Naive thymus-derived CD8-positive, alpha-beta T cell (primary cell): ENCODE measurements at places on chromosomes 11 and 22.

GRCh38 chr22:37803195-37803638, 4.5 kb upstream of the GCAT start:
- DNase-seq = no peak

GRCh38 chr11:94310191-94310875, 6.0 kb downstream of the IZUMO1R start:
- DNase-seq = no peak

DNA sequence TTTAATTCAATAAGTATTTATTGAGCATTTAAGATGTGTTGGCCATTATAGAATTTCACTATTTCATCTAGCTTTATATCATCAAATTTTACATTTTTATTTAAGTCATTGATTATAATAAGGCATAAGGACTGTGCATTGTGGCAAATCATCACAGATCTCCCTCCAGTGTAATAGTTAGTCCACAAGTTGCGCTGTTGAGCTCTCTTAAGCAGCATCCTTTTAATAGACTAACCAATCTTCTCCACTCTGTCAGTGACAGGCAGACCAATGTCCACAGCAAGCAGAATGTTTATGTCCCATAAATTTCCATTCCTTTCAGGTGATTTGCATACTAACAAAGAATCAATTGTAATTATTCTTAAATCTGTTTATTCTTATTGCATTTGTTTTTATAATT, 595.3 kb upstream of the CCDC90B start:
- DNase-seq = no peak

DNA sequence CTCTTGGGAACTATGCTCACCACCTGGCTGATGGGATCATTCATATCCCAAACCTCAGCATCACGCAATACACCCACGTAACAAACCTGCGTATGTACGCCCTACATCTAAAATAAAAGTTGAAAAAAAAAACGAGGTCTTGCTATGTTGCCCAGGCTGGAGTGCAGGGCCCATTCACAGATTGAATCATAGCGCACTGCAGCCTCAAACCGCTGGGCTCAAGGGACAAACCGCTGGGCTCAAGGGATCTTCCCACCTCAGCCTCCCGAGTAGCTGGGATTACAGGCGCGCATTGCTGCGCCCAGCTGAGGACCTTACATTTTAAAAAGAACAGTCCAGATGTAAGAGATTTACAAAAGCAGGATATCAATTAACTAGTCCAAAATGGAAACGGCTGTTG, 41.9 kb upstream of the EMID1 start:
- DNase-seq = no peak

- no peak for DNase-seq
Observed at GRCh38 chr11:64628596-64628995, 37.6 kb downstream of the SLC22A12 start.

DNA sequence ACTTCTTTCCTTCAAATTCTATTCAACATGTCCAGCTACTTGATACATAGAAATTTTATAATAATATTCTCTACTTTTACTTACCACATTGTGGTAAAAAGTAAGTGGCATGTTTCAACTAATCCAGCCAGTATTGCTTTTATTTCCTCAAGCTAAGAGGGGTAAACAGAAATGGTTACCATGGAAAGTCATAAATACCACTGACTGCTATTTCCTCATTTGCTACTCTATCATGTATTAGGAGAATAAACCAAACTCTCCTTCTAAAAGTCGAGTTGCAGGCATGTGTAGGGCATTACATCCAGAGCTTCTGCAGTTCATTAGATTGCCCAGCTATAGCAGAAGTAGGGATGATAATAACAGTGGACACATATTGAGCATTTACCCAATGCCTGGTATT, 208.4 kb downstream of the MAML2 start:
- no peak for DNase-seq

- DNase-seq = no peak
Observed at GRCh38 chr11:64758330-64759079, 1.3 kb downstream of the PYGM start.

DNA sequence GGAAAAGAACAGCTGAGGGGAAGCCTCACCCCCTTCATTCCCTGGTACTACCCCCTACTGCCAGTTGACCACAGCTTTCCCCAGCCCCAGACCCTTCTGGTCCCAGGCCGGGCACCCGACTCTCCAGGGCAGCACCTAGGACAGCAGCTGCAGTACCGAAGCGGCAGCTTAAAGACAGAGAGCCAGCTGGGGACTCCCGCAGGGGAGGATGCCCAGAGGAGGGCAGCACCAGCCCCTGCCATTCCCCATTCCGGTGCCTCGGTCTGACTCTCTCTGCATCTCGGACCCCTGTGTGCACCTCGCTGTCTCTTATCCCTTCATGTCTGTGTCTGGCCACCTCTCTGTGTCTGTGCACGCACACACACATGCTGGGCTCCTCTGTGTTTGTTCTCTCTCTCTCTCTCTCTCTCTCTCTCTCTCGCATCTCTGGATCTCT, 9.4 kb downstream of the IGSF9B start:
- DNase-seq = peak; percentile 59

- no peak for DNase-seq
Observed at GRCh38 chr22:50145721-50146438, 24.7 kb upstream of the PANX2 start.

DNA sequence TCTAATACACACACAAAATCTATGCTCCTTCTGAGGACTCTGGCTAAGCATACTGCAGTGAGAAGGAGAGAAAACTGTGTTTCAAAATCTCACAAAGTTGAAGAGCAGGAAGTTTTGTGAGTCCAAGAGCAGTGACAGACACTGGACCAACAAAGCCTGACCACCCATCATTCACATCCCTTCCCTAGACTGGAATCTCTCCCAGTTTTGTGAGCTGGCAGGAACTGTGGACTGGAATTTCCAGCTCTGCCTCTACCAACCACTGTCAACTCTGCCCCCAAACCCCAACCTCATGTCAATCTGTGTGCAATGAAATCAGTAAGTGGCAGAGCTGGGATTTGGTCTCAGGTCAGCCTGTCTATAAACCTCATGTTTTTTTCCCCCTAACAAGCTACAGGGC, 112.6 kb downstream of the ARL14EP start:
- DNase-seq = no peak

DNA sequence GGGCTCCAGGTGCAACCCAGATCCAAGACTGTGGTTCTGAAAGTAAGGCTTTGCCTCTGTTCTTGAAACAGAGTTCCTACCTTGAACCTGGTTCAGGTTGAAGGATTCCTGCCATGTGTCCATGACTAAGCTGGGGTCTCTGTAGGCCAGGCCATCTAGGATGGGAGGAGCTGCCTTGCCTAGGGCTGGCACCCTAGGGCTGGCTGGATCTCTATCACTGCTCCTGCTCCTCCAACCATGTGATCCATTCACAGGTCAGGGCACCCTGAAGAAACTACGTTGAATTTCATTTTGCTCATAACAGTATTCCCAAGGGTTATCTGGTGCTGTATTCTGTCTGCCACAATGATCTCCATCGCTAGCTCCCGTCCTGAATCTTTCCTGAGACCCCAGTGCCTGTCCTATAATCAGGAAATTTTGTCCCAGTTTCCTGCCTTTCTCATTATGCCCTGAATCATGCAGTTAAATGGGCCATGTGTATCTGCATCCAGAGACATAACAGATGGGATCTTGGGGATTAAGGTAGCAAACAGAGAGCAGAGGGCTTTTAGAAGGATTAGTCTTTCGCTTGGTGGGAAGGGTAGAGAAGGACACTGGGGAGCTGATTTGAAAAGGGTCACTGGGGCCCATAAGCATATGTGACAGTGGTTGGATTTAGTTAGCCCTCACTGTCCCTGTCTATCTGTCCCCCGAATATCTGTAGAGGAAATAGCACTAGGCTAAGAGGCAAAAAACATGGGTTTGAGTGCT, 98.2 kb upstream of the MTMR2 start:
- DNase-seq = no peak

GRCh38 chr22:27019827-27020226, 362.4 kb downstream of the MIAT start:
- DNase-seq = no peak

DNA sequence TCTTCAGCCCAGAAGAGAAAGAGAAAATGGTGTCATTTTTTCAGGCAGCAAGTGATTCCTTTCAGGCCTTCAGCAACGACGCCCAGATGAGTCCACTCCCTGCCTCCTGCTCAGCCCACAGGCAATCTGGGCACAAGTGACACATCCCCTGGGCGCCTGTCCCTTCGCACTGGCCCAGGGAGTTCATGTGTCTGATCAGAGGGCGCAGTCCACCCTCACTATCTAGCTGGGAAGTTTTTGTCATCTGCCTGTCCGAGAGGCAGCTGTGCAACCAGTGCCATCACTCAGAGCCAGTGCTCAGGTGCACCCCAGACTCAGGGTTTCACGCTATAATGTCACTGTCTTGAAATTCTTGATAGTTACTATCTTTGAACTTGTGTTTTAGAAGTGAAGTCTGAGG, 1.4 kb upstream of the KCNQ1OT1 start:
- no peak for DNase-seq

GRCh38 chr11:113468726-113469345, 6.4 kb downstream of the DRD2 start:
- DNase-seq = no peak

DNA sequence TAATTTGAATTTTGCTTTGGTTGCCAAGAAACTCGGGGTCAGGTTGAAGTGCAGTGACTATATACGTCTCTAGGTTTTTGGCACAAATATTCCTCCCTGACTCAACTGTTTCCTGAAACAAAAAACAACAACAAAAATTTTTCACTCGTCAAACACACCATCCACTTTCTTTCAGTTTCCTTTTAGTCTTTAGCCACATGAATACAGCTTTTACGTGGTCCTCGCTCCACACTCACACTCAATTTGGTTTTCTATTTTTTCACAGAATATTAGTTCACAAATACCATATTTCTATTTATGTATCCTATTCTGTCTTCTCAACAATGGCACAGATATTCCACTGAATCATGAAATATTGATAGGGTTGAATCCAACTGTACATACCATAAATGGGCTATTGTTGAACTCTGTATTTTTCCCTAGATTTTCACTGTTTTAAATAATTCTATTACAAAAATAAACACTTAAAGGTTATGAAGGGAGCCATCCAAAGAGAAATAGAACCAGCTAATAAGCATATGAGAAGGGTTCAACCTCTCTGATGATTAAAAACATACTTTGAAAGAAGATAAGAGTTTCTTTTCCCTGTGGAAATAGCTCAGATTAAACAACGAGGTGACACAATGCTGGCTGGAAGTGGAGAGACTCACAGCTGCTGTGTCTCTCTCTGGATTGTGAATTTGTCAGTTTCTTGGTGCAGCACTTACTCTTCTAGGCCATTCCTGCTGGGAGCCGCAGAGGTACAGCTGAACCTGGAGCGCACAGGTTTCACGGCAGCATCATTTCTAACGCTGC, 5.1 kb upstream of the FBLN1 start:
- no peak for DNase-seq

DNA sequence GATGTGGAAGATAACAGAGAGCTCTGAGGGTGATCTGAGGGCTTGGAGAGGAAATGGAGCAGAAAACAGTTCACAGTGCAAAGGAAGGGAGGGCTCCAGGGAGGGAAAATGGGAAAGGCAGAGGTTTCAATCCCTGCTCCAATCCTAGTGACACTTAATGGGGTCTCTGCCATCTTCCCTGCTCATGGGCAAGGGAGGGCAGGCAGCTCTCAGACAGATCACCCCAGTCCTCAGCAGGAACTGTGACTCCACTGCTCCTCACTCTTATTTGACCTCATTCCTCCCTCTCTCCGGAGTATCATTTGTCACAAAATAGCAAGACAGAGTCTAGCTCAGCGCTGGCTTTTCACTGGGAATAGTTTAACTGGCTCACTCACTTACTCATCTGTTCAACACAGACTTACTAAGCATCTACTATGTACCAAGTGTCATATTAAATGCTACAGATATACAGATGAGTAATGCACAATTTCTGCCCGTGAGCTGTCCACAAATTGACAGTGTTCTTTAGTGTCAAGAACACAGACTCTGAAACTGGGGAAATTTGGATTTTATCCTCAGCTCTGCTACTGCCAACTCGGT, 817.4 kb downstream of the OPCML start:
- no peak for DNase-seq

GRCh38 chr11:92545906-92546471, 321.4 kb downstream of the FAT3 start:
- DNase-seq = no peak

GRCh38 chr22:20590477-20591294, 83.3 kb downstream of the MED15 start:
- DNase-seq = no peak
